ENCODE measurements at places on chromosomes 4 and X.

- DNase-seq: no peak
Measured at GRCh38 chrX:94830717-94831116, 1156.7 kb downstream of the FAM133A start.

DNA sequence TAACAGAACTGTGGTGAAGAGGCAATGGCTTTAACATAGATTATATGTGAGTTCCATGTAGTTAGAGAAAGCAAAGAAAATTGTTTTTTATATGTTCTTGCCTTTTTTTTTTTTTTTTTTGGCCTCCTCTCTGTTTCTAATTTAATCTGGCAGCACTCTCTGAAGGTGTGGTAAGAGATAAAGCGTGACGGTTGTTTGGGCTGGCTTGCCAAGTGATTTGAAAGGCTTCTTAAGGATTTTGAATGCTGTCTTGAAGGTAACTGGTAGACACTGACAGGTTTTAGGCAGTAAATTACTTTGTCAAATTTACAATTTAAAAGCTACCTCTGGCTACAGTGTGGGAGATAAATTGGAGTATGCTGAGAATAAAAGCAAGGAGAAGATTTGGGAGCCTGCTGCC is 269.3 kb upstream of the HS3ST1 start:
- no peak for DNase-seq

DNA sequence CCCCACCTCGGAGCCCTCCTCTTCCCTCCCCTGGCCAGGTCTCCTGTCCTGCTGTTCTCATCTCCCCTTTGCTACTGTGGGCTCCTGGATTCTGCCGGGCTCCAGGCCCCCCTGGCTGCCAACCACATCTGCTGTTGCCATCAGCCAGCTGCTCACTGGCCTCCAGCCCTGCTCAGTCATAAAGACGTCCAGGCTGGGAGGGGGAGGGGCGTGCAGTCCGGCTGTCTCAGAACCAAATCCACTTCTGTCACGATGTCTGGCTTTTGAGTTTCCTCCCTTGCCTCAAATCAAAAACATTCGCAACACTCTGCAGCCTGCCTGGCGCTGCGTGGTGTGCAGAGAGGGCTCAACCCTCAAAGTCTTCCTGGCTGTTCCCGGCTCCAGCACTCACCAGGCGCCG is 7.1 kb downstream of the RASL11B start:
- peak; percentile 18 for DNase-seq

GRCh38 chrX:16577483-16578029 is 72.4 kb upstream of the S100G start:
- DNase-seq: no peak

GRCh38 chrX:49246541-49246940 is 11.3 kb downstream of the CCDC22 start:
- no peak for DNase-seq

- no peak for DNase-seq
Measured at GRCh38 chr4:99722725-99723124, 65.1 kb upstream of the C4orf54 start.

DNA sequence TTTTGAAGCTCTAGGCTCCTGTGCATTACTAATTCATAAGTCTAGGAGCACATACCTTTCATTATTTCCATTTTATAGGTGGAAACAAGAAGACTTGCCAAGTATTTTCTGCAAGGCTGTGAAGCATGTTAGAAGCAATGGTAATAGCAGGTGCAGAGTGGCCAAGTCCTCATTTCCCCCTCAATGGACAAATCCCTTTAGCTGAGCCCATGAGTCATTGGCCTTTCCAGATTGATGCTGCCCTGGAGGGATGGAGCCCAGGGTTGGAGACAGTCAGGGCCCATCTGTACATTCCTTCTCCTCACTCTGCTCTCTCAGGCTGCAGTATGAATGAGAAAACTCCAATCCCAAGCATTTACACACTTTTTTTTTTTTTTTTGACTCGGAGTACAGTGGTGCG is 6.6 kb downstream of the MGST2 start:
- no peak for DNase-seq

- no peak for DNase-seq
Measured at GRCh38 chr4:5018603-5019002, 655 bp downstream of the CYTL1 start.

GRCh38 chr4:161252520-161253141 is 911.2 kb downstream of the FSTL5 start:
- peak; percentile 23 for DNase-seq

DNA sequence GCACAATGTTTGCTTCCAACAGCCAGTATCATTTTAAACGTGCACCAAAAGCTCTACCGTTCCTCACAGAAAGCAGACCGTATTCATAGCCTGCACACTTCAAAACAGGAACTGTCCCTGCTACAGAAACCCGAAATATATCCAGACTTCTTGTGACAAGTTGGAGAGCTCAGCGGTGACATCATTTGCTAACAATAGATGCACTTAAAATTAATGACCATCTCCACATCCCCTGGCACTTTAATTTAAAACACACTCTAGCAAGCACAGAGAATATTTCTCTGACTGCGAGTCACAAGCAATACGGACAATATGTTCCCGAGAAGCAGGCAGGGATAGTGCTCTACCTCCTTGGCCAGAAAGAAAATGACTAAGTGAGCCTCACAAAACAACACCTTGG is 2.5 kb downstream of the NYX start:
- peak; percentile 19 for DNase-seq

GRCh38 chr4:25814301-25815136 is 48.3 kb downstream of the SEL1L3 start:
- DNase-seq: peak; percentile 75

DNA sequence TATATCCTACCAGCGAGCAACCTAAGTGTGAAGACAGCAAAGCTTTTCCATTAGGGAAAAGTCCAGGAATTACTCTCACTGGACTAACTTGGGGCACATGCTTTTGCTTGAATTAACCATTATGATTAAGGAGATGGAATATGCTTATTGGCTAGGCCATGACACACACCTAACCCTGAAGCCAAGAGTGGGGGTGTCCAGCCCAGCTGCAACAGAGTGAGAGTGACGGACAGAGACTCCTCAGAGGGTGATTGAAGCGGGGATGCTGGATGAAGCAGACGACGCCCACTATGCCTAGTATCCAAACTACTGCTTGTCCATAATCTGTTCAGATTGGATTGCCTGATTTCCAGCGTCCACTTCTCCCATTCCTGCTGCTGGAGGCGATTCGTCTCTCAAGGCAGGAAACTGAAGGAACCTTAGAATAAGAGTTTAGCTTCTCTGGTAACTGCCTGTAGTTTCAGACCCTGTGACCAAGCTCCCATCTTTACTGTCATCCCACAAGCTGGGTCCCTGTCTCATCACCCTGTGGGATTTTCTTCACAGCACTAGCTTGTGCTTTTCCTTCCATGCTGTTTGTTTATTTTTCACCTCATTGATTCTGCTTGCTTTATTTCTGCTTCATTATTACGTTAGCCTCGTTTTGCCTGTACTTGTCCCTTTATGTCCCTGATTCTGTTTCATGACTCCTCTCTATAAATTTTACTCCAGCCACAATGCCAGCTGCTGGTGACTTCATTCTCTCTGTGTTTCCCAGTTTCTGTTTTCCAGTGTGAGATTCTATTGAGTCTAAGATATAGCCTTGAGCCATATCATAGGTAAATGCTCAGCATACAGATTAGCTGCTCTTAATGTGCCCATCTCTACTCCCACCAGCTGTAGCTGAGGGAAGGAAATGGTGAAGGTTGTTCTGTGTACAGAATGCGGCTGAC is 19.0 kb downstream of the FAM47E start:
- no peak for DNase-seq

DNA sequence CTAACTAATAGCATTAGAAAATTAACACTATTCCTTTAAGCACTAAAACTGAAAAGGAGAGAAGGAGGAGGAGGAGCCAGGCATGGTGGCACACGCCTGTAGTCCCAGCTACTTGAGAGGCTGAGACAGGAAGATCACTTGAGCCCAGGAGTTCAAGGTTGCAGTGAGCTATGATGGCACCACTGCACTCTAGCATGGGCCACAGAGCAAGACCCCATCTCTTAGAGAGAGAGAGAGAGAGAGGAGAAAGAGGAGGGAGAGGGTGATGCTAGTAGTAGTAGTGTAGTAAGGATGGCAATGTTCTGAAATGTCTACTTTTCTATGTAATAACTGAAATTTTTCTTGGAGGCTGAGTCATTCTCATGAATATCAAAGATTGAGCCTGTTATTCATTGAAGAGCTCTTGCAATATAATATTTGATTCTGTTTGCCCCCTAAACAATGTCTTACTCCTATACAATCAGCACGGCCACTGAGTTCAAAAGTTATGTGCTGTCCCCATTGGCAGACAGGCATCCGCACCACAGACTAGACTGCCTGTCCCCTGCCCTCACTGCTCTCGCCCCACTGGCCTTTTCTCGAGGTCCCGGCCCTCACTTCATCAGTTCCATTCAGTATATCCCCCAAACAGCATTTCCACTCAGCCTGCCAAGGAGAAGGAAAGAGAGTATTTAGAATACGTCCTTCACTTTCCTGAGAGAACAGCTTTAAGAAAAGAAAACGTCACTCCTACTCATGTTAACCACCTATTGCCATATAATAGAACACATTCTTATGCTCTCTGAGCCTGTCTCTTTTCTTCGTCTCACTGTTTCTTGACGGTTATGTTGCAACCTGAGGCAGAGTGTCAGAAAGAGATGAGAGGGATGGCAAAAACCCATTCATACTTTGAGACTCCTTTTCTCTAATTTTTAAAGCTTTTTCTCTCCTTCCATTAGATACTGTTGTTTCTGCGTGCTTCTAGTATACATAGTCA is 238.1 kb downstream of the PALLD start:
- no peak for DNase-seq
